Posterior vena cava (tissue), 2 donors: ENCODE measurements at places on chromosomes 13 and 19. TPM values are rescaled to one million over a fixed set of nuclear protein-coding genes. Genes with fewer than 3 reads are reported as not detected.
A peak's percentile ranks its signal among the peaks of the same experiment; 100 is the strongest.

- DNase-seq = peak; percentile 95
Observed at GRCh38 chr19:54209811-54210494, 9.3 kb downstream of the RPS9 start.

- no peak for DNase-seq
Observed at GRCh38 chr19:38727868-38728660, 16.2 kb downstream of the CAPN12 start.

DNA sequence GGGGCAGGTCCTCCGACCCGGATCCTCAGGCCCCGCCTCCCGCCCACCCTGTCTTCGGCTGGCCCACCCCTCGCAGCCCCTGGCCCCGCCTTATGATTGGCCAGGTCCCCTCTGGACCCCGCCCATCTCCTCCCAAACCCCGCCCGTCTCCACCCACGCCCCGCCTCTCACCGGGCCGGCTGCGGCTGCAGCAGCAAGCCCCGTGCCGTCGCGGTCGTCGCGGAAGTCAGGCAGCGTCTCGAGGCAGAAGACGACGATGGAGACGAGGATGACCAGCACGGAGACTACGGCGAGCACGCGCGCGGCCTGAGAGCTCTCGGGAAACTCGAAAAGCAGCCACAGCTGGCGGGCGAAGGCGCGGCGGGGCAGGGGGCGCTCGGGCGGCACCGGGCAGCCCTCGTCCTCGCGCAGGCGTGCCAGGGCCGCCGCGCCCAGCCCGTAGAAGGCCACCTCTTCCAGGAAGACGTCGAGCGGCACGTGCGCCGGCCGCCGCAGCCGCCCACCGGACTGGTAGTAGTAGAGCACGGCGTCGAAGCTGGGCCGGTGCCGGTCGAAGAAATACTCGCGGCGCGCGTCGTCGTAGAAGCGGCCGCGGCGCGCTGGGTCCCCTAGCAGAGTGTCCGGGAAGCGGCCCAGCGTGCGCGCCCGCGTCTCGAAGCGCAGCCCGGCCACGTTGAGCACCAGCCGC is 495 bp downstream of the KCNA7 start:
- no peak for DNase-seq

GRCh38 chr13:75473468-75473867 is 8.5 kb downstream of the TBC1D4 start:
- DNase-seq = no peak

Gene PLK5
- total RNA-seq = not detected

Gene ZNF763
- total RNA-seq = 2.4 TPM

- no peak for DNase-seq
Observed at GRCh38 chr13:44093607-44094564, 214.2 kb downstream of the LACC1 start.

Gene NLRP7
- not detected for total RNA-seq

- DNase-seq = peak; percentile 86
Observed at GRCh38 chr19:48926909-48927308, 6.6 kb upstream of the DHDH start.

Gene CYP2A6
- total RNA-seq = not detected

DNA sequence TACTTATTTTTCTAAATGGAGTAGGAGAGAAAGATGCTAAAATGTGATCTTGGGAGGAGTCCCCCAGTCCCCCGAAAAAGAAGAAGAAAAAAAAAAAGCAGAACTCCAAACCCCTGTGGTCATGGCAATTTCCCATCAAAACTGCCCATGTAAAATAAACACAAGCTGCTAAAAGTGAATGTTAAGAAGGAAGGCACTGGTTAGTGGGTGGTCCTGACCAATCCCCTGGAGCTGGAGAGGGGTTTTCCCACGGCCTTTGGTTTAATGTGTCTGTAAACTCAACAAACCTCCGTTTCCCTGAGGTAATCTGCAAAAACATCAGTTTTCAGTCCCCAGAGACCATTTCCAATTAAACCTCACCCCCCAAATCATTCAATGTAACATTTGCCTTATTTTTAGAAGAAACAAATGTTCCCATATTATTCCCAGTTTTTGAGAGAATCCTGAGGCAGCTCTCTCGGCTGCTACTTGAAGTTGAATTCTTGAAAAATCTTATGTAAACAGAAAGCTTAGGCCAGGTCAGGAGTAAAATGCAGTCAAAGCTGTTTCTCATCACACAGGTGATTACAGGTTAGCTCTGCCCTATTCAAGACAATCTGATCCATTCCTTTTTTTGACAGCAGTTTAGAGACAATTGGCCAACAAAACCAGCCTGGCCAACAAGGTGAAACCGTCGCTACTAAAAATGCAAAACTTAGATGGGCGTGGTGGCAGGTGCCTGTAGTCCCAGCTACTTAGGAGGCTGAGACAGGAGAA is 17.0 kb downstream of the RAB3D start:
- DNase-seq = no peak

Gene CDKN2D
- total RNA-seq = 15.0 TPM

Gene MICU2
- 33.7 TPM for total RNA-seq

GRCh38 chr19:30214651-30215051 is 157.5 kb upstream of the ZNF536 start:
- no peak for DNase-seq

Gene SHC2
- total RNA-seq = 21.0 TPM

Gene THSD8
- total RNA-seq = 1.00 TPM

DNA sequence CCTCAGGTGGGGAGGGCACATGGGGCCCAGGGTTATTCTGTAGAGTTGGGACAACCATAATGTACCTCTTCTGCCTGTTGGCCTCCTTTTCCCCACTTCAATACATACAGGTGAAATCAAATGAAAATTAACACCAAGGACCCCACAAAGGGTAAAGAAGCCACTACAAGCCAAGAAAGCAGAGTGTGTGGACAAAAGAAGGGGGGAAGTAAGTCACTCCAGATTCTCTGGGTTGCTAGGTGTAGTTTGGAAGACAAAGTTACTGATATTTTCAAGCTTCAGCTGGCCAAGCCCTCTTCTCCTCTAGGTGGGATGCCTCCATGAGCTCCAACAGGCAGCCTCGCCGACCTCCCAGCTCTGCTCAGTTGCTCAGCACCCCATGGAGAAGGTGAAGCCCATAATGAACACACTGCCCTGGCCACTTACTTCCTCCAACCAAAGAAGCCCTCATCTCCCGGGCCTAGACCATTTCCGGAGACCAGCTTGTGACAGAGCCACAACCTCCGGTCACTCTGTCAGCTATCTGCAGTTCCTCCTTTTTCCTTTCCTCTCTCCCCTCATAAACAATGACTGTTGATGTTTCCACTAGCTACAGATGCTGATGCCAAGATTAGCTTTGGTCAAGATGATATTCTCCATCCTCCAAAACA is 66.8 kb upstream of the MED4 start:
- DNase-seq = peak; percentile 84

Gene PRR36
- 0.09 TPM for total RNA-seq

Gene RGL3
- total RNA-seq = 12.9 TPM

DNA sequence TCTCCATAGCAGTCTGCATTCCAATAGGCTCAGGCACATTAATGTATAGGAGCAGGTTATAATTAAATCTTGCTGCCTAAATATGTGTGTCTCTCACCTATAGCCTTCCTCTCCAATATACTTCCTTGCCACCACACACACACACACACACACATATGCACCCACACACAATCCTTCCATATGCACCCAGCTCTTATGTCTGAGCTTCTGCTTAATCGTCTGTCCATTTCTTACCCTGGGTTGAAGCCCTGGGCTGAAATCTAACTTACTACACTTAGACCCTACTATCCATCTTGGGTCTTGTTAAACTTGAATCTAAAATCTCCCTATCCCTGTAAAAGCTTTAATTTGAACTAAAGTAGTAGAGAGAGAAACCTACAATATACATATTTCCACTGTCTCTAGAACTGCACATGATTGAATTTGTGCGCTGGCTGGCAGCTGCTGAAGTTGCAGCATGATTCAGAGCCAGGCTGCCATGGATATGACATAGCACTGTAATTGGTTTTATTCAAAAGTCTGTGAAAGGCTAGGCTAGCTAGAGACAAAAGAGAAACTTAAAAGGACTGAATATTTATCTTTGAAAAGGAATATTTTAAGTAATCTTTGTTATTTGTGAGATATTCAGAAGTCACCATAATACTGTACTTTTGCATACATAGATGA is 25.7 kb upstream of the FREM2 start:
- DNase-seq = no peak

Gene LRG1
- 1.4 TPM for total RNA-seq

DNA sequence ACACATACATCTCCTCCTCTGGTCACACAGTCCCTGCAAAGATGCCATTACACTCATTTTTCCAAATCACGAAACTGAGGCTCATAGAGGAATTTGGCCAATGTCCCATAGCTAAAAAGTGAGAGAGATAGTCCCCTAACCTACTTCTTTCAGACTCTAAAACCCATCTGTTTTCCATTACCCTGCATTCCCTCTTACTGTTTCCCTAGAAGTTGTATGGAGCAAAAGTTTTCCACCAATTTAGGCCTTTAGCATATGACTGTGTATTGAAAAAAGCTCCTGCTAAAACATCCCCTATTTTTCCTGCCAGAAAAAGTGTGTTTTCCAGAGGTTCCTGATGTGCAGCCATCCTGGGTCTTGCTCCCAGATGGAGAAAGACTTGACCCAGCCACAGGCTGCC is 16.3 kb downstream of the SERP2 start:
- no peak for DNase-seq

GRCh38 chr13:34523406-34523805 is 418.7 kb upstream of the NBEA start:
- no peak for DNase-seq

- DNase-seq = no peak
Observed at GRCh38 chr19:53992815-53993214, 1.4 kb downstream of the CACNG6 start.

Gene FZR1
- 29.5 TPM for total RNA-seq

DNA sequence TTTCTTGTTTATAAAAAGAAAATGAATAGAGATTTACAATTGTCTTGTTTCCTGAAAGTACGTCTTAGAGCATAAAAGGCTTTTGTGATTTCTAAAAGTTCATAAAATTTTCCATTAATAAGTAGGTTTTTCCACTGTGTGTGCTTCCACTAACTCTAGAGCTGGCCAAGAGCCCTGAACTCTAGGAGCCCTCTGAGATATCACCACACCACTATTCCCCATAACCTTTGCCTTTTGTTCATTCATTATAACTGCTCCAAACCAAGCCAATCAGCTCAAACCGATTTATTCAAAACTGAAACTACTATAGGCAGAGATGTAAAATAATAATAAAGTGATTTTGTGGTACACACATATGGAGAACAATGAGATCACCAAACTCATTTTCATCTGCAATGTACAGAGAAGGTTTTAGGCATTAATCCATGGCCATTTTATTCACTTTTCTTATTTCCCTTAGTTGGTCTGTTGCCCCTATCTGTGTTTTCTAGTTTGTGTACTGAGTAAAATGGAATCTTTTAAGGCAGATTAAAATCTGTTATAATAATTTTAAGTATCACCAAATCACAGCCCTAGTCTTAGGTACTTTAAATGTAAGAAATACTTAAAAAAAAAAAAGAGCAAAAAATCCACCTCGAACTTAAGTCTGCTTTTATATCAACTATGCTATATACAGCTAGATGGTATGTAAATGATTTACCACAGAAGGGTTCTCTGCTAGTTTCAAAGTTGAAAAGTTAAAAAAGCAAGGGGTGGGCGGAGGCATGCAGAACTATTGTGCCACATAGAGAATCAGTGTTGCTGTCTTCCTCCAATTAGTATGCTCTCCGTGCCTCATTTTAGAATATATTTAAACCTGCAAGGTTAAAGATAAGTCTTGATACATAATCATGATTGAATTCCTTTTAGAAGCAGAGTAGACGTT is 311.3 kb downstream of the KLF12 start:
- no peak for DNase-seq

GRCh38 chr19:46596008-46596407 is 5.1 kb upstream of the CALM3 start:
- DNase-seq = peak; percentile 18

DNA sequence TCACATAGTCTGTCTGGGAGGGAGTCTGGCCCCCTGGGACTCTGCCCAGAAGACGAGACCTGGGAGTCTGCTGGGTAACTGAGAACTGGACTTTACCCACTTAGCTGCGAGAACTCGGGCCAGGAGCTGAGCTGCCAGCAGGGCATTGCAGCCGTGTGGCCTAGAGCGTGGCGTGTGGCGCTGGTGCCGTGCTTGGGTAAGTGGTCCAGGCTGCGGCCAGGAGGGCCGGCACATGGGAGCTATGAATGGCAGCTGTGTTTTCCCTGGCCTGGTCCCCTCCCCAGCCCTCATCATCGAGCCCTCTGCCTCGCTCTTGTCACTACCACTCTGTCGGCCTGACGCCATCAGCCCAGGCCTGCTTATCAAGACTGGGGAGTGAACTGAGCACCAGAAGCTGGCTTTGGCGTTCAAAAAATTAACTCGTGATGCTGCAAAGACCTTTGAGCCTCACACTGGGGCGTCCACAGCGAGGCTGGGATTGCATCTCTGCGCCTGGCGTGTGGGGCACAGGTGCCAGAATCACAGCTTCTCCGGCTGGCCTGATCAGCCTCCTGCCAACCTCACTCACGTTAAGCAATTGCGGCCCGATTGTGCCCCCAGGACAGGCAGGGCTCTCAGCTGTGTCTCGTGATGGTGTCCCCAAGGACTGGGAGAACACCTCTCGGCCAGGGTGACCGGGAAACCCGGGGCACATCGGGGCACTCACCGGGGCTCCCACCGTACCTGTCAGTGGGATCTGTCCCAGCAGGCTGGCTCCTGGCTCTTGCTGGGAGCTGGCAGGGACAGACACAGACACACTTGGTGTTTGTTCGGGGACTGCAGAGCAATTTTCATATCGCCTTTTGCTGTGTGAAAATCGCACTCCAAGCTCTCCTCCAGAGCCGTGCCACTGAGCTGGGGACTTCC is 85.9 kb downstream of the KDM4B start:
- DNase-seq = no peak

Gene ZNF837
- 0.86 TPM for total RNA-seq

Gene ZNF430
- 12.6 TPM for total RNA-seq

Gene NFIC
- 223 TPM for total RNA-seq

DNA sequence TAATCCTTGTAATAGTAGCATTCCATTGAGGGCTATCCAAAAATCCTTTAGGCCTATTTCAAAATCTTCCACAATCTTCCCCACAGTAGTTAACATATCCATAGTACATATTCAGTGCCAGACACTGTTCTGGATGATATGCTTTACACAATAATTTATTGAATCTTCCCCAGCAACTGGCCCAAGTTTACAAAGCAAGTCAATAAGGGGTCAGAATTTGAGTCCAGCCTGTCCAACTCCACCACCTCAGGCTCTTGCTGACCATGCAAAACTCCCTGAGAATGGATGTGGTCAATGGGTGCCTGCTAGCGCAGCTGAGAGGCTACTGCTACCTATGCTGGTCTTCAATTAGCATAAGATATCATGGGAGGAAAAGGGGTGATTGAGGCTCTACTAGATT is 529.6 kb downstream of the FGF9 start:
- no peak for DNase-seq

- DNase-seq = peak; percentile 83
Observed at GRCh38 chr19:52248241-52248640, 21.1 kb upstream of the ZNF766 start.

DNA sequence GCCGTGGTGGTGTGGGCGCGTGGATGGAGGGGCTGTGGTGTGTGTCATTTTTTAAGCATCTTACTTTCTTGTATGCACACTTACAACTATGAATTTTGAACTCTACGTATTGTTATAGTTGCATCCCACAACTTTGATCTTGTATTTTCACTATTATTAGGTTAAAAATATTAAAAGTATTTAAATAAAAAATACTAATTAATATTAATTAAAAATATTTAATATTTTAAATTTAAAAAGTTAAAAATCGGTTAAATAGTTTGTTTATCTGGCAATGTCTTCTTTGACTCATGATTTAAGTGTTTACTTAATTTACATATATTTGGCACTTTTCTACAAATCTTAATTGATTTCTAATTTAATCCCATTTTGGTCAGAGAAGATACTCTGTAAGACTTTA is 17.8 kb upstream of the GJB6 start:
- no peak for DNase-seq
